CD8-positive, alpha-beta memory T cell (primary cell): ENCODE measurements at places on chromosomes 16 and 17.

- no peak for DNase-seq
Measured at GRCh38 chr16:72173997-72174396, 2.0 kb upstream of the PMFBP1 start.

GRCh38 chr17:76432712-76433336, 20.1 kb downstream of the UBE2O start:
- no peak for DNase-seq

DNA sequence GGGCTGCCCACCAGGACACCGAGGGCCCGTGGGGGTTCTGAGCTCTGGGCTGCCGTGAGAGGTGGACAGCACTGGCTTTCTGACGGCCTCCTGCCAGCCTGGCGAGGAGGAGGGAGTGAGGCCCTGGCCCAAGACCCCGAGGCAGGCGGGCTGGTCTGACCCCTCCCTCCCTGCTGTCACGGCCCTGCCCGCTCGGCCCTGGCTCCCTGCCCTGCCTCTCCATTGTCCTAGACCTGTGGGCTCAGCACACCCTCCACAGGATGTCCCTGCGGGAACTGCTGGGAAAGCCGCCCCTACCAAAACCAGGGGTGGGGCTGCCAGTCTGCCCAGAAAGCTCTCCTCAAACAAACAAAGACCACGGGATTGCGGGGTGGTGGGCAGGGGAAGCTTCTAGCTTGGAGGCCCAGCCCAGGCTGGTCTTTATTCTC, 20.7 kb downstream of the SPNS2 start:
- DNase-seq = no peak

DNA sequence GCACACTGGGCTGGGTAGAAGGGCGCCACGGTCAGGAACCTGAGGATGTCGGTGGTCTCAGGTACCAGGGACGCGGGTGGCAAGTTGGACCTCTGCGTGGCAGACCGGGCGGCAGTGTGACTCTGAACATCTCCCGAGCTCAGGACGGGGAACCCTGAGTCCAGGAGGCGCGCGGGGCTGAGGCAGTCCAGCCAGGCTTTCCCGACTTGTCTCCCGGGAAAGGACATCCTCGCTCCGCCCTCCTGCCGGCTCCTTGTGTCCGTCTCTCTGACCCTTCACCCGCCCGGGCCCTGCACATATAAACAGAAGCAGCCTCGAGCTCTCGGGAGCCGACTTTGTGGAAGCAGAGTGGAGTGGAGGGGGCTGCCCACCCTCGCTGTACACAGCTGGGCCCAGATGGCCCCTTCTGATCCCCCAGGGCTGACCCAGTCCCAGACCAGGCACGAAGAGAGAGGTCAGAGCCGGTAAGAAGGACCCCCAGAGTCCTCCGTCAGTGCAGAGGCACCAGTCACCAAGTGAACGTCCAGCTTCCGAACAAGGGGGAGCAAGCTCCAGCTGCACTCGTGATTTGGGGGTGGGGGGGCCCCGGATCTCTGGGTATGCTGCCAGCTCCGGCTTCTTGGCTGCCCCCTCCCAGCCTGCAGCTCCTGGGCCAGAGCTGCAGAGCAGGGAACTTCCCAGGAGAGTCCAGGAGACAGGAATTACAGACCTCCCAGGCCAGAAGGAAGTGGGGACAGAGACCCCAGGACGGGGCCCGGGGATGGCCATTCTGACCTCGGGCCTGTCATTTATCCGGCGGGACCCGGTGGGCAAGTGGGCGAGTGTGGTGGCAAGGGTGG, 8.5 kb upstream of the P2RX1 start:
- DNase-seq = no peak

- DNase-seq = no peak
Measured at GRCh38 chr17:61302953-61303816, 96.5 kb upstream of the TBX2 start.

DNA sequence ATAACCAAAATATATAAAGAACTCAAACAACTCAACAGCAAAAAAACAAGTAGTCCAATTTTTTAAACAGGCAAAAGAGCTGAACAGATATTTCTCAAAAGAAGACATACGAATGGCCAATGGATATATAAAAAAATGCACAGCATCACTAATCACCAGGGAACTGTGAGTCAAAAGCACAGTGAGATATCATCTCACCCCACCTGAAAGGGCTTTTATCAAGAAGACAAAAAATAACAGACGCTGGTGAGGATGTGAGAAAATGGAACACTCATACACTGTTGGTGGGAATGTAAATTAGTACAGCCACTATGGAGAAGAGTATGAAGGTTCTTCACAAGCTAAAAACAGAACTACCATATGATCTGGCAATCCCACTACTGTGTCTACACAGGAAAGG, 7.4 kb downstream of the XYLT1 start:
- DNase-seq = no peak

DNA sequence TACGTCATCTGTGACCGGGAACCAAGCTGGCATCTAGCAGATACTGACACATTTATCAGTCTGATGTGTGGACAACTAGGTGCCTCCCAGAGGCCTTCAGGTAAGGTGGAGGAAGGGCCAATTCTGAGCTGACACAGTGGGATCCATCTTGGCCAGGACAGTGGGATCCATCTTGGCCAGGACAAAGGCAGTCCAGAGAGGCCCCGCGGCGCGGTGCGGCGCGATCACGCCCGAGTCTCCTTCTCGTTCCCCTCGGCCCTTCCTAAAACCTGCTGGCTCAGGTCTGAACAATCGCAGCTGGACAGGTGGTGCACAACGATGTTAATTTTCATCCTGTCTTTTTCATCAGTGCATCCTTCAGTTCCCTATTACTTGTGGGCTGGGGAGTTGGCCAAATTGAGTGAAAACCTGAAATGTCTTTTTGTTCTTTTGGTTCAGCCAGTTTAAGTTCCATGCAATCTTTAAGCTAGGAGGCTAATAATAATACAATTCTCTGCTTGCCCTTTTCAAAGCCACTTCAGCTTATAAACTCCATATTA, 486 bp upstream of the WSB1 start:
- DNase-seq = no peak

DNA sequence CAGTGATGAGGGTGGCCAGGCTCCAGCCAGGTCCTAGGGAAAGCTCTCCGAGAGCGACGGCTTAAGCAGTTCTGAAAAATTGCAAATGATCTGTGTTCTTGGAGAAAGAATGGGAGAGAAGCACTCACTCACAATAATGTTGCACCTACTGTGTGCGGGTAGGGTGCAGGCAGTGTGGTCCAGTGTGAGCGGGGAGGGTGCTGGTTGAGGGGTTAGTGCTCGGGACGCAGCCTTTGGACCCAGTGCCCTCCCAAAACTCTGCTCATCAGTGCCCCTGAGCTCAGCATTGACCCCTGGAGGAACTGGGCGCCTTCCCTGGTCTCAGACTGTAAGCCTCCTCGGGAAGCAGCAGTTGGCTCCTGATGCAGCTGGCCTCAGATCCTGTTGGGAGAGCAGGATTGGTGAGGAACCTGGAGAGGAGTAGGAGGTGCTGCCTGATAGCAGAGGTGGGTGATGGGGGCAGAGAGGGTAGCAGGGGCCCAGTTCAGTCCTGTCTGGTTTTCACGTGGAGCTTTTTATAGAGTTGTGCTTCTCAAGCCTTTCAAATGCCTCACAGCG, 23.6 kb upstream of the ZNF750 start:
- no peak for DNase-seq

GRCh38 chr17:19288453-19288852, 51.3 kb downstream of the EPN2 start:
- no peak for DNase-seq

GRCh38 chr17:45301674-45302073, 15.1 kb downstream of the MAP3K14 start:
- no peak for DNase-seq

DNA sequence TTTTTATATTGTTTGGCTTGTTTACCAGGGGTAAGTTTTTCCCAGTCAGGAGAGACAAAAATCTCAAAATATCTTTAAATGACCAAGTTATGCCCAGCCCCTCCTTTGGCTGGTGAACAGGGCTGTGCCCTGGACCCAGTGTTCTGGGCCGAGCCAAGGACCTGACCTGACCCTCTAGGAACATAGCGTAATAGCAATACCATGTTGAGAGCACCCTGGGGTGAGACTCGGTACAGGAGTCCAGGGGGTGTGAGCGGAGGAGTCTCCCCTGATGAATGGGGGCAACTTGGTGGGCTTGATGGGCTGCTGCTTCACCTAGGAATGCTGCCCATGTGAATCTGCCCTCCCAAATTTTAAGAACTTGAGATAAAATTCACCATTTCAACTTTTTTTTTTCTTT, 47.4 kb downstream of the B9D1 start:
- no peak for DNase-seq

DNA sequence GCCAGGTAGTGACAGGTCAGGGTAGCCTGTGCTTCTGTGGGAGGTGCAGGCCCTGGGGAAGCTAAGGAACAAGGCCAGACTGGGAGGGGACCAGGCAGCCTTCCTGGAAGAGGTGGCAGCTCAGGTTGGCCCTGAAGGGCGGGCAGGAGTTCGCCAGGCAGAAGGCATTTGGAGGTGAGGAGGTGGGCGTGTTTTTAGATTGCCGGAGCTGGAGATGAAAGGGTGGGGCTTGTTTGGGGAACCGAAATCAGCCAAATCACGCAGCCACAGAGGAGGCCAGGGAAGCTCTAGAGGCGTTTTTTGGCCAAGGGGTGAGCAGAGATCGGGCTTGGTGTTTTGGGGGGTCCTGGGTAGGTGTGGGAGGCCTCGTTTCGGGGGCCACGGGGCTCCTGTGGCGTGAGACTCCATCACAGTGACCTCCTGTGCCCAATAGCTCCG, 7.6 kb downstream of the ADCY7 start:
- DNase-seq = no peak

GRCh38 chr17:6072611-6073010, 2.4 kb downstream of the WSCD1 start:
- DNase-seq = no peak

GRCh38 chr16:35506018-35506897, 2046.8 kb downstream of the TP53TG3F start:
- no peak for DNase-seq

DNA sequence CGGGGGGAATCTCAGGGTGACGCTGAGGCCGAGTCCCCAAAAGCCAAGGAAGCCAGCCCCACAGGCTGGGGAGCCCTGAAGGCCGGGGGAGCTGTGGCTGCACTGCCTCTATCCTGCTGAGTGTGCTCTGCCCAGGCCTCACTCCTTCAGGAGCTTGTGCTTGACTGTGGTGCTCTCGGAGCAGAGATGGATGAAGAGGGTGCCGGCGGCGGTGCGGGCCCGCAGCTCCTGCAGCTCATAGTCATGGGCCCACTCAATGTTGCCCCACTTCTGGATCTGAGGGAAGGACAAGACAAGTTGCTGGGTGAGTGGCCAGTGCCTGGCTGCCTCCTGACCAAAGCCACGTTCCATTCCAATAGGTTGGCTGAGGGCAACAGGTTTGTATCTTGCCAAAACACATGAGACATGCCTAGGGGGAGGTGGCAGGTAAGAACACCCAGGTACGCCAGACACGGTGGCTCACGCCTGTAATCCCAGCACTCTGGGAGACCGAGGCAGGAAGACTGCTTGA, 20.5 kb downstream of the ATPAF2 start:
- no peak for DNase-seq

- DNase-seq = no peak
Measured at GRCh38 chr17:78400581-78401240, 22.3 kb downstream of the PGS1 start.

DNA sequence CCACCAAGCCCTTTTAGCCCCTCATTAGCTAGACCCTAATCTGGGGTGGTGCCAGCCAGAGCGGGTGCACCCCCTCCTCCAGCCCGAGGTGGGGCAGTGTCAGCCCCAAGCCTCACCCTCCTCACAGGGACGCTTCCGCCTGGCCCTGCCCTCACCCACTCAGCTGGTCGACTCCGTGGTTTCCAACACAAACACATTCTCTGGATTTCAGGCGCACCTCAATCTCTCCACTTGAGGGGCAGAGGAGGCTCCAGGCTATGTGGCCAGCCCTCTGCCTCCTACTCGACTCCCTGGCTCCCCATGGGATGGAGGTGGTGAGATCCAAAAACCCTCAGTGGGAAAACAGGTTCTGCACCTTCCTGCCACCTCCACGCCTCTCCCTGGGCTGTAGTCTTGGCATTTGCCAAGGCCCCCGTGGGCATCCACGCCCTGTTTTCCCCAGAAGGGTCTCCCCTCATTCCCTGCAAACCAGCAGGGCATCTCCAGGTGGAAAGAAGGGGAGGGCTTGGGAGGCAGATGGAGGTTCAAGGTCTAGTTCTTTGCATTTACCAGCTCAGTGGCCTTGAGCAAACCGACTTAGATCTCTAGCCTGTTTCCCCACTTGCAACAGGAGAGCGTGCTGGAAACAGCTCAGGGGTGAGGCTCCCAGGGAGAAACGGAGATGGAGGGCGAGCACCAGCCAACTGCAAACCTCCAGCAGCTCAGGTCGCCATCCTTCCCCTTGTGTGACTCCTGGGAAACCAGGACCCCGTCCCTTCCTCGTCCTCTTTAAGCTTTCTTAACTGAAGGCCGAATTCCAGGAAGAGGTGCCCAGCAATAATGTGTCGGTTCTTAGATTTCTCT, 1.7 kb downstream of the EMP2 start:
- DNase-seq = no peak

DNA sequence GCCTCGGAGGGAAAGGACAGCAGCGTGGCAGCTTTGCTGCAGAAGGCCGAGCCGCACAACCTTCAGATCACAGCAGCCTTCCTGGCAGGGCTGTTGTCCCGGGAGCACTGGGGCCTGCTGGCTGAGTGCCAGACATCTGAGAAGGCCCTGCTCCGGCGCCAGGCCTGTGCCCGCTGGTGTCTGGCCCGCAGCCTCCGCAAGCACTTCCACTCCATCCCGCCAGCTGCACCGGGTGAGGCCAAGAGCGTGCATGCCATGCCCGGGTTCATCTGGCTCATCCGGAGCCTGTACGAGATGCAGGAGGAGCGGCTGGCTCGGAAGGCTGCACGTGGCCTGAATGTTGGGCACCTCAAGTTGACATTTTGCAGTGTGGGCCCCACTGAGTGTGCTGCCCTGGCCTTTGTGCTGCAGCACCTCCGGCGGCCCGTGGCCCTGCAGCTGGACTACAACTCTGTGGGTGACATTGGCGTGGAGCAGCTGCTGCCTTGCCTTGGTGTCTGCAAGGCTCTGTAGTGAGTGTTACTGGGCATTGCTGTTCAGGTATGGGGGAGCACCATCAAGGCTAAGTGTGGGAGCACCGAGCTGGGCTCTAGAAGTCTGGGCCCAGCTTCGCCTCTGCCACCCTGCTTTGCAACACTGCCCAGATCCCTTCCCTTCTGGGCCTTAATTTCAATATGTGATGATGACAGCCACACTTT, 18.6 kb downstream of the NOD2 start:
- no peak for DNase-seq

GRCh38 chr16:275041-275641, 603 bp downstream of the RGS11 start:
- no peak for DNase-seq
